SK-N-MC (cell line): ENCODE measurements at places on chromosomes 4 and X.

GRCh38 chrX:10326578-10326977 is 169.8 kb downstream of the CLCN4 start:
- DNase-seq, result no peak

DNA sequence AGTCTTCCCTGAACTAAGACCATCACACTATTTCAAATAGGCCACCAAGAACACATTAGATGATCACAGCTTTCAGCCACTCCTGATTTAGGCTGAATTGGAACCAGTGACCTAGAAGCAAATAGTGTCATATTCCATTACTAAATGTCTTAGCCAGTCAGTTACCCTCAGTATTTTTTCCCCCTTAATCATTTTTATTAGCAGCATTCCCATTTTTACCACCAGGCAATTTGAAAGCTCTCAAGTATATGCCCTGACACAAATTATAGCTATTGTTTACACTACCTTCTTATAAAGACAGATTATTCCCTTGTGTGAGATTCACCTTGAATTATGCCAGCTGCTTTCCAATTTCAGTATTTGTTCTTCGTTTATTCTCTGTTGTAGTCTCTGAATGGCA is 1146.9 kb downstream of the PDHA2 start:
- no peak for DNase-seq

GRCh38 chrX:29295987-29296680 is 708.9 kb downstream of the IL1RAPL1 start:
- no peak for DNase-seq

DNA sequence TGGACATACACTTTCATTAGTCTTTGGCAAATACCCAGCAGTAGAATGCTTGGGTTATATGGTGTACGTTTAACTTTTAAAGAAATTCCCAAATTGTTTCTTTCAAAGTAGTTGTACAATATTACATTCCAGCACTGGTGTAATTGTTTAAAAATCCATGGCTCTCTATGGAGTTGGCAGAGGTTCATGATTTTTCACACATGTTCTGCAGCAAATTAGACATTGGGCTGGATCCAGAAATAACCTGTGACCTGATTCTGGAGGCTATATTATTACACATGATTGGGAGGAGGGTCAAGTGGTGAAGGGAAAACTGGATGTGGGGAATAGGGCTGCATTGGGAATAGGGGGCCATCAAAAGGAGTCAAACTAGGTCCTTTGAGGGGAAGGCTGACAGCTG is 41.9 kb downstream of the MAMLD1 start:
- no peak for DNase-seq

- no peak for DNase-seq
Observed at GRCh38 chr4:76923619-76924357, 25.8 kb upstream of the SEPTIN11 start.

- no peak for DNase-seq
Observed at GRCh38 chr4:2062808-2063524, 3.8 kb downstream of the NAT8L start.

DNA sequence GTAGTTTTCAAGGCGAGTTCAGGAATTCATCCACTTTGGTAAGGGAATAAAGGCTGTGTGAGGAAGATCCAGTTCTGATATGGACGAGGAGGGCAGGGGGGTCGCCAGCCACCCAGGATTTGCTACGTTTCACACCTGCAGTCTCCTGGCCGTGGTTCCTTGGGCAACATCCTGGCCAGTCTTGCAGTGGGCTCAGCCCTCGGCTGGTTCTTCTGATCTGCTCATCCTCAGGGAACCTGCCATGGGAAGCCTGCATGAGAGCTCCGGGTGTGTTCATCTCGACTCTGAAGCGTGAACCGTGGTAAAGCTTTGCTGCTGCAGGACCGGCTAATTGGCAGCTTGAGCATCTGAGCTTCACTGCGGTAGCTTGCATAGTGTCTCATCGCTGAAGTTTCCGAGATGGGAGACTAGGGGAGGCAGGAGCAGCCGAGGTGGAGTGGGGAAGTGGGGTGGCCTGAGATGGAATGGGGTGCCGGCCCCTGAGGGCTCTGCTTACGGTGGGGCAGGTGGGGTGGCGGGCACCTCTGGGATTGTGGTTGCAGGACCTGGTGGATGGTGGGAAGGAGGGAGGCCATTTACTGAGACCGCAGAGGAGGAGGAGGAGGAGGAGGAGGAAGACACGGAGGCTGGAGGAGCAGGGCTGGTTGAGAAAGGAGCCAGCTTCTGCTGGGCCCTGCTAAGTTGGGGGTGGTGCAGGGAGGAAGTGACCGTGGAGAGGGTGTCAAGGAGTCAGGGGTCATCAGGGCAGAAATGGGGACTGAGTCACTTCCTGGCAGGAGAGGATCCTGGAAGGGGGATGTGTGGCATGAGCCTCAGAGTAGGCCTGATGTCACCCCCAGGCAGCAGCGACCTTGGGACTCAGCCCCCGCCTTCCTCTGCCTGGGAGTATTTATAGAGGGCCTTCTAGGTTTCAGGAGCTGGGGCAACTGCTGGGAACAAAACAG is 213.1 kb upstream of the PSAPL1 start:
- DNase-seq, result no peak

DNA sequence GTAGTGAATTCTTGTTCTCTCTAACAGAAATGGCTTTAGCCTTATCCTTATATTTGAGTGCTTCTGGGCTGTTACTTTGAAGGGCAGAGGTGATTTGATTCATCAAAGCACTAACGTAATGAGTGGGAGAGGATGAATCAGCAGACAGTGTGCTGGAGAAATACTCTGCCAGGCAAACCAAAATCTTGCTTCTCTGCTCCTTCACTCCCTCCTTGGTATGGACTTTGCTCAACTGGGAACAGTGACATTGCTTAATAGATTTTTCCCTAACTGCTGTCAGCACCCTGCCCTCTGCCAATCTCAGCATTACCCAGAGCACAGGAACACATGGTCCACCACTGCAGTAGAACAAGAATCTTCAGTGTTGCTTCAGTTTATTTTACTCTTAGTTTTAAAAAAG is 56.0 kb downstream of the PDLIM5 start:
- DNase-seq, result no peak

- no peak for DNase-seq
Observed at GRCh38 chr4:125801373-125801772, 486.6 kb downstream of the FAT4 start.

DNA sequence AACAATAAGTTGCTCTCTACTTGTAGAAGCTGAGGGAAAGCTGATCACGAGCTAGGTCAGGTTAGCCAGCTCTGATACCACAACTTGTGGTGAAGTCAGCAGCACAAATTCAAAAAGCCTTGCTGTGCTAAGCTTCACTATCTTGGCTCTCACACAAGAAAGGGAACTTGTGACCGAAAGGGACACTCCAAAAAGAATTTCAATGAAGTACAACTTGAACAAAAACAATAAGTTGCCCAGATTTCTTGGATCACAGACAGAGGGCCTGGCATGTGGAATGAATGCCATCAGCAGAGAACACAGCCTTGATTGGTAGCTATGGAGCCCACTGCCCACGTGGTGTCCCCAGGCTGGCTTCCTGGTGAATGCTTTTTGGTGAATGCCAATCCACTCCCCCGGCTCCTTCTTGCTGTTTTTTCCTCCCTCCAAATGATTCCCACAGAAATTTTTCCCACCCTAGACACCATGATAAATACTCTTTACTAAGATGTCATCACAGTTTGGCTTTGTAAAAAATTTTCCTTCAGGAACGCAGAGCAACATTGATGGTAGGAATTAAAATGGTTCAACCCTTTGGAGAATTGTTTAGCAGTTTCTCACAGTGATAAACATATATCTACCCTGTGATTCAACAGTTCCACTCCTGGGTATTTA is 82.6 kb downstream of the ANXA3 start:
- no peak for DNase-seq

GRCh38 chr4:87500092-87500462 is 29.1 kb downstream of the SPARCL1 start:
- no peak for DNase-seq
